ENCODE measurements at places on chromosomes 13 and 19.

GRCh38 chr13:72960541-72960940 is 98.3 kb upstream of the KLF5 start:
- DNase-seq: no peak

DNA sequence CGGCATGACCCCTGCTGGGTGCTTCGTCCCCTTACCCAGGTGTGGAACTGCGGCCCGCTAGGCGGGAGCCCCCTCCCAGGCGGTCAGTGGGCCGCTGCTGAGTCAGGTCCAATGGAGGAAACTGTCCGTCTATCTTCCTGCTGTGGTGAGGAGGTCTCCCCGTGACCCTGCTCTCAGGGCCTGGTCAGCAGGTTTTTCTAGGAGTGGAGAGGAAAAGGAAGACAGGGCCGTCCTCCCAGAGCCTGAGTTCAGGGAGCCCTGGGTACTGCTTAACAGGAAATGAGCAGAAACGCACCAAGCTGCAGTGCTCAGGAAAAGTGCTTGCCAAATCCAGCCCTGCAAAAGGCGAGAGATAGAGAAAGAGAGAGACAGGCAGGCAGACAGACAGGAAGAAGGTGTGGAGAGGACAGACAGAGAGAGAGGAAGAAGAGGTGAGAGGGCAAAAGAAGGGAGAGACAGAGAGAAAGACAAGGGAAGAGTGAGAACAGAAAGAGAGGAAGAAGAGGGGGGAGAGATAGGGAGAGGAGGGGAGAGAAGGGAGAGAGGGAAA is 10.3 kb downstream of the SH3GL1 start:
- DNase-seq: peak; percentile 59

DNA sequence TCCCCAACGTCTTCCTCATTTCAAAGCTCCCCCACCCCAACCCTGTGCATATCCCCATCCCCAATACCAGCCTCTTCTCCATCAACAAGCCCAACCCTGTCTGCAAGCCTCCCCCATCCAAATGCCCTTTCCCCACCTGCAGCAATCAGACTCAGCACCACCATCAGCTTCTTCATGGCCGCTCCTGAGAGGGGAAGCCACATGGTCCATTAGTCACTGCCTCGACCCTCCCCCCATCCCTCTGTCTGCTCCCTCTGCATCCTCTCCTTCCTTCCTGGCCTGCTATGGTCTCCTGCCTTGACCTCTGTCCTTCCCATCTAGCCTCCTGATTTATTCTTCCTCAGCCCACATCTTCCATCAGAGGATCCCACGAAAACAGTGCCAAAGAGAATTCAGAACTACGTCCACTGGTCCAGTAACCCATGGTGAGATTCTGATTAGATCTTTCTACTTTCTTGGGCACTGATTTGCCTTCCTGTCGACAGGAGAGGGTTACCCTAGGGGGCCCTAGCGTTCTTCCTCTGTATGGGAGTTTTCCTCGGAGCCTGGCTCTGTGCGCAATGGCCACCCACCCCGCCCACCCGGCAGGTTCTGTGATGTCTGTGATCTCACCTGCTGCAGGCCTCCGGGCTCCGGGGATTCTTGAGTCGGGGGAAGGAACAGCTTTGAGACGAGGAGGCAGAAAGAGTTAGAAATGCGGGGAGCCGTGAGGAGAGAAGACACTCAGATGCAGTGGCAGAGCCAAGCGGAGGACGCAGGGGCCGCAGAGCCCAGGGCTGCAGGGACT is 1.3 kb downstream of the KLK6 start:
- no peak for DNase-seq

- peak; percentile 92 for DNase-seq
These were observed 12.1 kb upstream of the PEX11G start for GRCh38 chr19:7500811-7501450.

- no peak for DNase-seq
These were observed 684.7 kb upstream of the SLITRK5 start for GRCh38 chr13:86986448-86986847.

DNA sequence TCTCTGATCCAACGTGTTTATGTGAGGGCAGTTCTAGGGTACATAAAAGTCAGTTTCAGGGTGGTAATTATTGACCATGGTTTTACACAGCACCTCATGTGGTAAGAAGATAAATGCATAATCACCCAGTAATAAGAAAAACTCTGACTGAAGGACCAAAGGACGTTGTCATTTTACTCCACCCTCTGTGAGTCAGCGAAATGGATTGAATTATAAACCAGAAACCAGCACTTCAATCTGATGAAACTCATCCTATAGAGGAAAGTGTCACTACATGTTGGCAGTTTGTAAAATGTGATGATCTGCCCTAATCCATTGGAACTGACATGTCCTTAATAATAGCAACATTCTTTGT is 406.8 kb downstream of the KLF5 start:
- no peak for DNase-seq

DNA sequence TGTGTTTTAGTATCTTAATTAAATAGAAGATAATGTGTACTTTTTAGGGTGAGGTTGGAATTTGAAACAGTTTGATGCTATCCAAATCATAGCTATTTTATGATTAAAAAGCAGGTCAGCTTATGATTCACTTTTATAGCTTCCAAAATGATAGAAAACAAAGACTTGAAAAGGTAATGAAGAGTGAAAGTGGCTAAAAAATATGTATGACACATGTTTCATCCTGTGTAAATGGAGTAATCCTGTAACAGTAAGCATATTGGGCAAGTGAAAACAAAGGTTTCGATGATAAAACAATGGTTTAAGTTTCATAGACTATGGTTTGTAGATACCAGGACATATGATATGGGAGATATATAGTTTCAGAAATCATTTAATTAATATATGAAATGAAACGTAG is 456.2 kb downstream of the PCDH20 start:
- DNase-seq: no peak

- DNase-seq: peak; percentile 66
These were observed 1.4 kb downstream of the UHRF1 start for GRCh38 chr19:4910594-4911281.

- no peak for DNase-seq
These were observed 105.5 kb downstream of the MBNL2 start for GRCh38 chr13:97327506-97328221.

- no peak for DNase-seq
These were observed 6.6 kb downstream of the HNRNPM start for GRCh38 chr19:8451377-8451776.

DNA sequence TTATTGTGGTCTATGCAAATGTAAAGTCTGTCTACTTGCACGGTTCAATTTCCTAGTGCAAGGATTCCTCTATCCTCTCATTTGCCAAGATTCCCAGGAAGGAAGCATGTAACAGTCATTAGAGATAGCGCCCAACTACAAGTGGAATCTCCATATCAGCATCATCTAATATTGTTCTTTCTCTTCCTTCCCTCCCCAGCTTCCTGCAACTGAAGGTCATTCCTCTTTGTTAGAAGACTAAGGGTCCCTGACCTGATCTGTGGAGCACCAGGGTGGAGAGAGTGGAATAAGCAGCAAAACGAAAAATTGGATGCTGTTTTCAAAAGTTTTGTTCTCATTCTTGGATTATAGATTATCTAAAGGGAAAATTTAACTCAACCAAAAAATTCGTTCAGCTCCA is 714.0 kb downstream of the DIAPH3 start:
- no peak for DNase-seq

DNA sequence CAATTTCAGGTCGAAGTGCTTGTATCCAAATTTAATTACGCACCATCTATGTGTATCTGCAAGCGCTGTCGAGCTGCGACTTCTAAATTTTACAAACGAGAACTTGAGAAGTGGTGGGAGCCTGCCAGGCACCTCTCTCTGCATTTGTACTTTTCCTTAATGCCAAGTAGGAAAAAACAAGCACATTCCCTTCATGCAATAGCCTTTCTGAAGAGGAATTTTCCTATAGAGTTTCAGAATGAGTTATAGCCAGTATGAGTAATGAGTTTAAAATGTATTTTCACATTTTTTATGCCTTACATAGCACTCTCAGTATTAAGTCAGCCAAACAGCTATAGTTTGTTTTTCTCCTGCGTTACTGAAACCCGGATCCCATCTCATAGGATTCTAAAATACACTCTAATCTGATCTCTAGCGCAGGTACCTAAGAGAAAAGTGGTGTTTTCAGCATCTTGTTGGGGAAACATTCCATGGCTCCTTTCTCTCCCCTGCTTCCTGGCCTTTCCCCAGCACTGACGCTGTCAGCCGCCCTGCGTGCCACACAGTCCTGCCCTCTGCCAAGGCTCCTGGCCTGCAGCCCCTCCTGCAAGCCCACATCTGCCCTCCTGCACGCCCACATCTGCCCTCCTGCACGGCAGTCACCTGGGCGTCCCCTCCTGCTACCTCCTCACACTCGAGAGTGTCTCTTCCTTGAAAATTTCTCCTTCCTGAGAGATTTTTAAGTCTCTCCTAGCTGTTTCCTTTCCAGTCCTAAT is 526.9 kb downstream of the MYO16 start:
- DNase-seq: no peak

DNA sequence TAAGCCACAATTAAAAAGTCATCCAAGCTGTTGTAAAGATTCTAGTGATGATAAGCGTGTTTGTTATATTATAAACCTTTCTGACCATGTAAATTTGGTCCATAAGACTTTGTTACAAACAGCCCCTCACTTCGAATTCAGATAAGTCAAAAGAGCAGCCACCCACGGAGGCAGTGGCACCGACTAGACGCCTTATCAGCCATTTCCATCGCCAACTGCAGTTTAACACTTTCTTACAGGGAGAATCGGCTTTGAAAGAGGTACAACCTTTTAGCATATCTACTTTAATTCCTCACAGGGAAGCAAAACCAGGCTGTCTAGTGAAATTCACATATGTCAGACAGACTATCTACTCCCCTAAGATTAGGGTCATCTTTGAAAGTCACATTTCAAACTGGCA is 47.5 kb downstream of the SOX21 start:
- DNase-seq: no peak

DNA sequence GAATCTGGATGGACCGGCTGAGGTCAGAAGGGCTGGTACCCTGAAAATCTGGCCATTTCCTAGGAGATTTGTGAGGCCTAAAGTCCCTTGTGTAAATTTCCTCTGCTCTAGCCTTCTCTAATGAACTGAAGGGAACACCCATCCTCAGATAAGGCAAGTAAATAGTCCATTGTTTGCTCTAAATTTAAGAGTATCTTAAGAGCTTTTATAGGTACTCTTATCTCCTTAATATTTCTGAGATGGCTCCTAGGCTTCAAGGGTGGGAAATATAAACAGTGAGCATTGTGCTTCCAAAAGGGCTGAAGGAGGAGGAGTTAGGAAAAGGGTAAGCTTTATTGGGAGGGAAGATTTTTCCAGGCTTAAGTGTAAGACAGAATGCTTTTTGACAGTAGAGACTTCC is 148.7 kb upstream of the EDNRB start:
- no peak for DNase-seq

DNA sequence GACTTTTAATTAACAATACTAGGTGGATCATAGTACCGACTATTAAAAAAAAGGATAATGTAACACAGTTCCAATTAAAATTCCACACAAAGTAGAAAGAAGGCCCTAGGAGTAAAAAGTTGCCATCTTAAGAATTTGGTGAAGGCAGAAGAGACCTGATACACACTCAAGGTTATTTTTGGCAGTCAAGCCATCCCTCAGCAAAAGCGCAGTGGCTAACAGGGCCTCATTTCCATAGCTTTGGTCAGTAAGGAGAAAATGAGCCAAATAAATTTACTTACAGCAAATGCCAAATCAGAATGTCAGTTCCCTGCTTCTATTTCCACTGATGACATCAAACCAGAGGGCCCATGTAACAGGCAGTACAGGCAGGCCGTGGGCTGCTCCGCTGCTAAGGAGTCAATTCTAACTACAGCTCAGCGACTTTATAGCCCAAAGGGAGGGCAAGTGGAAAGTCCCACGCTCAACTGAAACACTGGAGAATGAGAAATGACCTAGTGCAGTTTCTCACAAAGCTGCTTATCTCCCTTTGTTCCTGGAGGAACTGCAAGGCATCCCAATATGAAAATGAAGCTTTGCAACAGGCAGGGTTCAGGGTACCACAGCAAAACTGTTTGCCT is 6.3 kb downstream of the ARGLU1 start:
- DNase-seq: peak; percentile 18

- DNase-seq: no peak
These were observed 111.0 kb downstream of the RGCC start for GRCh38 chr13:41568143-41568971.

GRCh38 chr13:75426421-75426820 is 55.5 kb downstream of the TBC1D4 start:
- no peak for DNase-seq

DNA sequence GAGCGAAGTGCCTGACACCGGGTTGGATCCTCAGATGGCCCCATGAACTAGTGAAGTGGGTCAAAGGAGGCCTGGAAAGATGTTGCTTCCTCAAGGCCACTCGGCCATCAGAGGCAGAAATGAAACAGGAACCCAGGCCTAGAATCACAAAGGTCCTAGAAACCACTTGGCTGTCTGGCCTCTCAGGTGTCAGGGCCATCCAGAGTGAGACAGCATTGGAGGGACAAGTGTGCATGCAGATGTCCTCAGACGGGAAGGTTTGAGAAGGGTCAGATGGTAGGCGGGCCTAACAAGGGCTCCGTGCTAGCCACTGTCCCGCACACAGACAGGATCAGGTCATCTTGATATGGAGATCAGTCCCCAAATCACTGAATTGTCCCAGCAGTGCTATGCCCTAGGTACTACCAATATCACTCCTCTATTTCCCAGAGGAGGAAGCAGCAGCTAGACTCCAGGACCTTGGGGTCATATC is 14.3 kb downstream of the CCDC97 start:
- peak; percentile 51 for DNase-seq

DNA sequence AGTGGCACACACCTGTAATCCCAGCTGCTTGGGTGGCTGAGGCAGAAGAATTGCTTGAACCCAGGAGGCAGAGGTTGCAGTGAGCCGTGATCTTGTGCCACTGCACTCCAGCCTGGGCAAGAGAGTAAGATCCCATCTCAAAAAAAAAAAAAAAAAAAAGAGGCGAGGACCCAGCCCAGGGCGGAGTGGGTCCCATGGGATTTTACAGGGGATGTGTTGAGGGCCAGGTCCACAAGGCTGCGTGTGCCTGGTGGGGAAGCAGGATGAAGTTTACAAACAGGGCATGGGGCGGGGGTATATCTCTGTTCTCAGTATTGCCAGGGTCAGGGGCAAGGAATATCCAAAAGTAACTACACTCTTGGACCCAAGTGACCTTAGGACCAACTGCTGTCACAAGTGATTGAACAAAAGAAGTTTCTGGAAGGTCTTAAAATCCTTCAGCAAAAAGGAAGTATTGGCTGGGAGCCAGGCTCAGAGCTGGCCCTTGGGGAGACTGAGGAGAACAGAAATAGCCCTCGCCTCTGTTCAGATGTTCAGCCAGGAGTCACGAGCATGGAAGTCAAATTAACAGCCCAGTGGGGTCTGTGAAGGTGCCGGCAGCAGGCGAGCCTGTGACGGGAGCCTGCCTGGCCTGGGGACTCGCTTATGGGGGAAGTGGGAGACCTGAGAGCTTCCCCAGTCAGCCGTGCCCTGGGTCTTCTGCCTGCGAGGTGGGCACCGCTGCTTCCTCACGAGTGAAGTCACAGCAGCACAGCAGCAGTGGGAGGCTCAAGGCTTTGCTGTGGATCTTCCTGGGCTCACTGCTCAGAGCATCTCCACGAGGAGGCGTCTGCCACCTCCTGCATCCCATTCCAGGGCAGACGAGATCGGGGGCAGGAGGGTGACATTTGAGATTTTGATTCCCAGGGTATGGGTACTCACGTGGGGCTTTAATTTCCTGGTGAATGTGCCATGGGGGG is 6.4 kb downstream of the MYO9B start:
- peak; percentile 28 for DNase-seq
